ENCODE measurements at places on chromosomes 6 and 20.

DNA sequence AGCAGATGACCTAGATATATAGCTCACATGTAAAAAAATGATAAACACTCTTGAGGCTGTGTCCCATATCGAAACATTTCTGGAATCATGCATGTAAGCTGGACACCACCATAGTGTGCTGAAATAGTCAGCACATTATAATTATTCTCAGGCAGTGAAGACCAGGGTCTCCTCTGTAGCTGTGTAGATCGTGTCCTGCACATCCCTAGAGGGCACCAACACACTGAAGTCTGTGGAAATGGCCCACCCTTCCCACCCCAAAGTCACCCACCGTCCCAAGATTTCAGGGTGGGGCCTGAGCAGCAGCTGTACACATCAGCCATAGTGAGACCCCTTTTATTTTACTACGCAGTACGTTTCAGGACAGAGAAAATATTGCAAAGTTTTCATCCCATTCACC is 21.0 kb upstream of the TMEM30A start:
- no peak for DNase-seq

DNA sequence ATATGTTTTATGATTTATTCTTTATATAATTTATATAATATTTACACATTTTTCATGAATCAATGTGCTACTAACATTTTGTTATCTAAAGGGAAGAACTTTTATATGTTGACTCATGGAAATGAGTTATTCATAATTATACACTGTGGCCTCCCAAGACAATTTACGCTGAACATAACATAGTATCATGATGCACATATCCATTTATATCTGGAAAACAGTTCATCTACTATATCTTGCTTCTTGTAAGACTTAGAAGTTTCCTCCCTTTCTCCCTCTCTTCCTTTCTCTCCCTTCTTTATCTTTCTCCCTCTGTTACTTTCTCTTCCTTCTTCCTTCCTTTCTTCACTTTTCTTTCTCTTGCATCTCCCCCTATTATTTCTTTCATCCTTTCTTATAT is 1.1 kb upstream of the EYS start:
- no peak for DNase-seq

GRCh38 chr6:6806844-6807518 is 218.5 kb downstream of the LY86 start:
- no peak for DNase-seq

DNA sequence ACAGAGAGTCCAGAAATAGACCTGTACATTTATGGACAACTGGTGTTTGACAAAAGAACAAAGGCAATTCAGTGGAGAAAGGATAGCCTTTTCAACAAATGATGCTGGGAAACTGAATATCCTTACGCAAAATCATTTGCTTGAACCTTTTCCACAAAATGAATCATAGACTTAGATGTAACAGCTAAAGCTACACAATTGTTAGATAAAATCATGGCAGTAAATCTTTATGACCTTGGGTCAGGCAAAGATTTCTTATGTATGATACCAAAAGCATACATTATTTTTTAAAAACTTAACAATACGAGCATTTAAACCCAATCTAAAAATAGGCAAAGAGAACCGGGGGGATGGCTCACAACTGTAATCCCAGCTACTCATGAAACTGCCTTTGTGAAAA is 73.5 kb upstream of the DST start:
- DNase-seq, result no peak

DNA sequence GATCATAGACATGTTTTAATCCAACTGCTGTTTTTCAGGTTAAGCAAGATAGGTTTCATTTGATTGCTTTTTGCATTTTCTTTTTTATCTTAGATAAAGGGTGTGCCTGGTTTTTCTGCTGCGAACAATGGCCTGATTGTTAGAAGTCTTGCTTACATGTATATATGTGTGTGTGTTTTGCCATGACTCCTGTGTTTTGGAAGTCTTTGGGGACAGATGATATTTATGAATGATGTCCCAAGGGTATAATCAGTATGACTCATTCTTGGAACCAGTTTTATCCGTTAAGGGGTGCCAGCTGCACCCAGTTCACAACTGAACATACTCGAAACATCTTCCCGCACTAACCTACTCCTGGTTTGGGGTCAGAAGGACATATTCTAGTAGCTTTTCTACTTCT is 230.1 kb upstream of the SUPT3H start:
- DNase-seq, result no peak

DNA sequence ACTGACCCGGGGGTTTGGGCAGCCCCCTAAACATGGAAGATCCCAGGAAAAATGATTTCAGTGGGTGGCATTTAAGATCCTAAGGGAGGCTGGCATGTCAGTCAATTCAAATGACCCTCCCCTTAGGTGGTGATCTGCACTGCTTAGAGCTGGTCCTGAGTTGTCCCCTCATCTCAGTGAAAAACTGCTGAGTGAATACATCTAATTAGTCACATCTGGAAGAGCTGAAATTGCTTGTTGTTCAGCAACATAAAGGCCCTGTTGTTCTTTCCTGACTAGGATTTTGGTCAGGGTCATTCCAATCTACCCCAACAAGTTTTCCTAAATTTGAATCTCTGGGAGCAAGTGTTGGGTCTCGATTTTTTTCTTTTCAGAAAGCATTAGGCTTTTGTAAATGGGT is 126.4 kb downstream of the LCA5 start:
- DNase-seq, result no peak

GRCh38 chr6:135274561-135275293 is 93.6 kb downstream of the MYB start:
- DNase-seq, result no peak

GRCh38 chr6:1572892-1573291 is 36.8 kb upstream of the FOXC1 start:
- DNase-seq, result no peak

DNA sequence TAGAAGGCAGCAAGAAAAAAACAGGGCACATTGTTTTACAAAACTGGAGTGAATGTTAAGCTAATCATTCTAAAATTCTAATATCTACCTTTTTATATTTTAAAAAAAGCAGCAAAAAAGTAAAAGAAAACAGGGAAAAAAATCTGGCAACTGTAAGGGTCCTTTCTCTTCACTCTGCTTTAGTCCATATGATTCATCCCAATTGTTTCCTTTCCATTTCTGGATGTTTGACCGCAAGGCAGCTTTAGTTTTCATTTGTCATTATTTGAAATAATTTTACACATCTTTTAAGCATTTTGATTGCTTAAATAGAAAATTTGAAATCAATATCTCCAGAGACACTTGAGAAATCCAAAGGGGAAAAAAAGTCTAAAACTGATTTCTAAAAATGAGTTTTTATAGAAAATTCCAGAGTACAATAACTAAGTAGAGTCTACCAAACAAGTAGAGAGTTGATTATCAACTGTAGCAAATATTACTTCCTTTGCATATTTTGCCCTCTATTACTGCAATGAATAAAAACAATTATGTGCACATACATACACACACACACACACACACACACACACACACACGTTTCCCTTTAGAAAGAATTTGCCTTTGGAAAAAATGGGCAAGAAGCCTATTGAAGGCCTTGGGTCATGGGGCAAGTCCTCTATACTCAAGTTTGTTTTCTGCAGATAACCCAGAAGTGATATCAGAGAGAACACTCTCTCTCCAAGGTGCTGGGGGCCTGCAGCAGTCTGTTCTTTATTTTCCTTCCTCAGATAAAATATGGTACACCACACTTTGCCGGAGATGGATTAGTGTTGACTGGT is 259.7 kb downstream of the HACE1 start:
- no peak for DNase-seq

- DNase-seq, result no peak
Observed at GRCh38 chr6:168207421-168208175, 112.0 kb downstream of the DACT2 start.
